ENCODE measurements at places on chromosomes 12 and 14.
A peak's percentile ranks its signal among the peaks of the same experiment; 100 is the strongest.

- DNase-seq = no peak
Measured at GRCh38 chr12:88494520-88494919, 85.8 kb downstream of the KITLG start.

GRCh38 chr12:38904537-38905479 lies 583 bp downstream of the CPNE8 start:
- peak; percentile 13 for DNase-seq

DNA sequence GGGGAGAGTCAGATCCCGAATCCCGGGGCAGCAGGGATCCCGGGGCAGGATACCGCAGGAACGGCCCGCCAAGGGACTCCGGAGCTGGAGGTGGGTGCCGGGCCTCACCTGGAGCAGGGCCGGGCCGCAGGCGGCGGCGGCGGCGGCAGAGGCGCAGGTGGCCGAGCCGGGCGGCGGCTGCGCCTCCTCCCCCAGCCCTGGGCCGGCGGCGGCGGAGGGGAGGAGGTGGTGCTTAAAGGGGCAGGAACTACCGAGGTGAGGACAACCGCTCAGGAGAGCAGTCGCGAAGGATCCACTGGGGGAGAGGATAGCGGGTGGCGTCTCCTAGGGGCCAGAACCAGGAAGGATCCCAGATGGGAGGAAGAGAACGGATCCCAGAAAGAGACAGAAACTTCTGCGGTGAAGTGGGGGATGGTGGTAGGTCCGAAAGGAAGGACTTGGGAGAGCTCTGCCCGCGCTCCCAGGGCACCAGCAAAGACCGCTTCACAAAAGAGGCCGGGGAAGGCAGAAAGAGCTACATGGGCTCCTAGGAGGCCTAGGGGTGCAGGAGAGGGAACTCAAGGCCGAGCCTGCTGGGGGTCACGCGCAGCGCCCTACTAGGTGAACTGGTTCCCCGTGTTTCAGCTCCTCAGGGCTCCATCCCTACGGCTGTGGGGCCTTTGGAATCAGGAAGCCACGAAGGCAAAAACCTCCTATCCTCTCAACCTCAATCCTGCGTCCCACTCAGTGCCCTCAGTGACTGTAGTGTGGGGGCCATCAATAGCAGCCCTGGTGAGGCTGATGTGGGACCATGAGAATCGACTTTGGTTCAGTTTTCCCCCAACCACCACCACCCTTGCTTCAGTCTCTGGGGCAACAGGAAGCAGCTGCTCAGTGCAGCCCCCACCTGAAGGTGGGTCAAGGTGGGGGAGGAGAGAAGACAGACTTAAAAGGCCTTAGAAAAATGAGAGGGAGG lies 5.0 kb upstream of the BAZ2A start:
- peak; percentile 58 for DNase-seq

GRCh38 chr12:111412007-111412829 lies 6.5 kb downstream of the SH2B3 start:
- no peak for DNase-seq

- DNase-seq = no peak
Measured at GRCh38 chr14:86035882-86036281, 505.9 kb downstream of the FLRT2 start.

DNA sequence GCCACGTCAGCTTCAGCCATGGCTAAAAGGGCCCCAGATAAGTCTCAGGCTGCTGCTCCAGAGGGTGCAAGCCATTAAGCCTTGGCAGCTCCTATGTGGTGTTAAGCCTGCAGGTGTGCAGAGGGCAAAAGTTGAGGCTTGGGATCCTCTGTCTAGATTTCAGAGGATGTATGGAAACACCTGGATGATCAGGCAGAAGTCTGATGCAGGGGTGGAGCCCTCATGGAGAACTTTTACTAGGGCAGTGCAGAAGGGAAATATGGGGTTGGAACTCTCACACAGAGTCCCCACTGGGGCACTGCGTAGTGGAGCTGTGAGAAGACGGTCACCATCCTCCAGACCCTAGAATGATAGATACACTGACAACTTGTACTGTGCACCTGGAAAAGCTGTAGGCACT lies 47.9 kb downstream of the SDR9C7 start:
- DNase-seq = no peak

- no peak for DNase-seq
Measured at GRCh38 chr14:89067293-89067972, 243.0 kb downstream of the TTC8 start.

DNA sequence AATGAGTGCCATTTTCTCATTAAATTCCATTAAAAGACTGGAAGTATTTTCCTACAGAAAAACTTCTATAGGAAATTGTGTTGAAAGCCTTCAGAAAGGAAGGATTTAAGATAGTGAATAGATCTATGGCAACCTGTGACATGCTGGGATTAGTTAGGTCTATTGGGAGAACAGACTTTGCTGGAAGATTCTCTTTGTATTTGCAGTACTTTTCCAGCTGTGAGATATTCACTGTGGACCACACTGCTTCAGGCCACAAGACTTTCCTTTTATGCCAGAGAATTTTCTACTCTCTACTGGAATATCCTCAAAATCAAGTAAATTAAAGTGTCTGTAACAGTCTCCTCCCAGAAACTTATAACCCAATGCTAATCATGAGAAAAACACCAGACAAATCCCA lies 136.2 kb downstream of the MYRFL start:
- no peak for DNase-seq

- DNase-seq = no peak
Measured at GRCh38 chr12:87136330-87136976, 880.3 kb upstream of the MGAT4C start.

DNA sequence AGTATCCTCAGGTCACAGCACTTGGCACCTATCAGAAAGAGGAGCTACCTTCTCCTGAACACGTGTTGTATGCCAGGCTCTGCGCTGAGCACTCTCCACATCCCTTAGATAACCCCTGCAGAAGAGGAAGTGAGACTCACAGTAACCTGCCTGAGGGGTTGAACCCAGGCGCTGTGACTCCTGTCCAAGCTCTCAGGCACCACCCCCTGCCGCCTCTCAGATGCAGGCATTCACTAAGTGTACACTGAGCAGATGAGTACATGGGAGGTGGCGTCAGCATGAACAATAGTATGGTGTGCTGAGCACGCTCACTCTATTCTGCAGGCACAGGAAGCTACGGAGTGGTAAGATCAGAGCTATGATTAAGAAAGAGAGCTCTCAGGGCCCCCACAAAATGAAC lies 21.0 kb upstream of the RIC8B start:
- peak; percentile 18 for DNase-seq

DNA sequence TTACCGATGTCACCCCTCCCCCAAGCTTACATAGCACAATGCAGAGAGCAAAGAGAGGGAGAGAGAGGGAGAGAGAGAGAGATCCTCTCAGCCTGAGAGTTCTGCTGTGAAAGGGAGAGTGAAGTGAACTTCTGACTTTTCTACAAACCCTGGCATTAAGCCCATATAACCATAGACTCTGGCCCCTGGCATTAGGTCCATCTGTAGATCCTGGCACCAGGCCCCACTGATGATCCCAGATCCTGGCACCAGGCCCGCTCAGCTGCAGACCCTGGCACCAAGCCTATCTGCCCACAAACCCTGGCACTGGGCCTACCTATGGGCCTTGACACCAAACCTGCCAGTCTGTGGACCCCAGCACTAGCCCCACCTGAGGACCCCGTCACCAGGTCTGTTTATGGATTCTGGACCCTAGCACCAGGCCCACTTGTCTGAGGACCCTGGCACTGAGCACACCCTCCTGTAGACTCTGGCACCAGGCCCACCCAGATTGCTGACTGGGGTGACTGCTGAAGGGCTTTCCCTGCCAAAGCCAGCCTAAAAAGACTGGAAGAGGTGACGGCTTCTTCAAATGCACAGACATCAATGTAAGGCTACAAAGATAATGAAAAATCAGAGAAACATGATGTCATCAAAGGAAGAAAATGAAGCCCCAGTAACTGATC lies 14.5 kb upstream of the KRT83 start:
- no peak for DNase-seq

- DNase-seq = no peak
Measured at GRCh38 chr12:10397296-10397695, 7.5 kb upstream of the KLRK1 start.

DNA sequence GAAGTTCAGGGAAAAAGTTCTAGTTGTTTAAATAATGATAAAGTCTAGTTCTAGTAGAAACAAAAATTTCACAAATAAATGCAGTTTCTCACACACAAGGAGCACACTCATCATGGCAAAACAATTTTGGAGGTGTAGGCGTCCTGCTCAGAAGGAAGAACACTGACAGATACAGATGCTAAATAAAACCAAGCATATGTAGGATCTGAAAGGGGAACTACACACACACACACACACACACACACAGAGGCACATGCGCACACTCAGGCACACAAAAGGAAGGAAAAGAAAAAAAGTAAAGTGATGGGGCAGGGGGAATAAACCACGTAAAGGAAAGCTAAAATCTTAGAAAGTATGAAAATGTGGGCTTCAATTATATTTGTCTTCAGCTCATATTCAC lies 117.7 kb downstream of the SOX5 start:
- no peak for DNase-seq

DNA sequence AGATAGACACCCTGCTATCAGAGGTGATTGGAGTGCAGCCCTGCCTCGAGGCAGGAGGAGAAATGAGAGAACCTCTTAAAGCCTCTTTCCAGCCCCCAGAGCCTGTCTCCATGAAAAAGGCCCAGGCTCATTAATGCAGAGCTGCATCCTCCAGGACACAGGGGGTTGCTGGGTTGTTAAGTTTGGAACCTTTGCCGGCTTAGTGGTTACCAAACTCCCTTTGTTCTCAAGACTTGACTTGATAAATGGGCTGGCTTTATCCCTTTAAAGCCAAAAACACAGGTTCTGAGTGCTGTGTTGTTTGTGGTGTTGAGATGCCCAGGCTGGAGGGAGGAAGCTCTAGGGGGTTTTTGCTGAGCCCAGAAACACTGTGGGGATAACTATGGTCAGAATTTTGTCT lies 71.0 kb downstream of the DAD1 start:
- DNase-seq = no peak

DNA sequence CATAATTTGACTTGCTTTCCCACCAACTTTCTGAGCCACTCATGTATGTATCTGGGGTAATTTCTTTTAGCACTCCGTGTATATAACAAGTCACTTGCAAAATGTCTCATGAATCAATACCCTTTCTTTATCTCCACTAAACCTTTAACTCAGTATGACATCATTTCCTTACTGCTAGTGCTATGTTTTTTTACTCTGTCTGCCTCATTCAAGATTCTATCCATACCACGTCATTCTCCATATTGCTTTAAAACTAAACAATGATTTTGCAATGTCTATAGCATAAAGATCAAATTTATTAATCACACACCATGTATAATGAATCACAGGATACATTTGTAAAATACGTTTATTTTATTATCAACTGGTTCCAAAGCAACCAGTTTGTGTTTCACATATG lies 178.2 kb downstream of the PIK3C2G start:
- no peak for DNase-seq

DNA sequence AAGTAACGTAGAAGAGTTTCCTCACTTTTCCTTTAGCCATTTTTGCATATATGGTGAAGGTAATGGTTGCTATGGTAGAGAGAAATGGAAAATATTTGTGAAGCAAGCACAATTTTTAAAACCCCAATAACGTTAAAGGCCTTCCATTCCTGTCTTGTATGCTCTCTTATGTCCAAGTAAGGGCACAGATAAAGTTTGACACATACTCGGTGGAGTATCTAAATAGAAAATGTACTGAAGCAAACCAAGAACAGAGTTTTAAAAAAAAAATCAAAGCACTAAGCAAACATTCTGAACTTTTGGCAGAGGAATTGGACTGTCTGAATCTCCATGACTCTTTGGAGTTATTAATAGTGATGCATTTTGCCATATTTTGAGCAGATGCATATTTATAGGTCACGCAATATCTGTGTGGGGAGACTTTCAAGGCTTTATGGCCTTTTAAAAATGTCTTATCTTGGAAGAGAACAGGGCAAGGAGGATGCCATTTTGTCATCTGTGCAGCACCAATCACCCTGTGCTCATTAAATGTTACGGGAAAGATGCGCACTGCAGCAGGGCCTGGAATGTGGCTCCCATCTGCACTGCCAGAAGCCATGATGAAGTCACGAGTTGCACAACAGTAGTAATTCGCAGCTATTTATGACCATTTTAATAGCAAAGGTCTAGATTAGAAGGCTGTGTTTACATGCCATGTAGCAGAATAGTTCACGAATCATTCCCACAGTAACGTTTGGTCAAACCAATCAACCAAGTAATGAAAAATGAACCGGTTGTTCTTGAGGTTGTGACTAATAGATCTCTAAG lies 23.3 kb upstream of the AMIGO2 start:
- DNase-seq = no peak

- DNase-seq = no peak
Measured at GRCh38 chr12:101634724-101635123, 40.0 kb downstream of the MYBPC1 start.

DNA sequence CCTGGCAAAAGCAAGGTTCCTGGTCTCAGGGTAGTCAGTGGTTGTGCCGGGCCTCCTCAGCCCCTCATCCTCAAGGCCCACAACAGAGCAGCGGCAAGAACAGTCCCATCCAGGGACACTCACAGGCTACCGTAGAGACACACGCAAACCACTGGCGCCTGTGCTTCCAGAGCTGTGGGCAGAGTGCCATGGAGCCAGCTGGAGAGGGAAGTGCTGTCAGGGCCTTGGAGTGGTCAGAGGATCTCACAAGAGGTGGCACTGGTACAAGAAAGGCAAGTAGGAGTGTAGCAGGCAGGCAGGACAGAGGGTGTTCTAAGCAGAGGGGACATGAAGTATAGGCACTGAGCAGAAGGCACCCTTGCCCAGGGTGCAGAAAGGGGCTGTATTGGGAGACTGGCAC lies 34.6 kb downstream of the ANKRD9 start:
- DNase-seq = no peak

All from activated CD4-positive, alpha-beta T cell treated with anti-CD3 and anti-CD28 coated beads, Interleukin-2, amount 50 U/mL, for 1 hour (primary cell).